Stimulated activated CD4-positive, alpha-beta T cell treated with anti-CD3 and anti-CD28 coated beads, TNF-alpha, amount 100 ng/mL, for 4 hours (primary cell): ENCODE measurements at places on chromosomes 2 and 18.

- no peak for DNase-seq
These were observed 79.1 kb upstream of the DNMT3A start for GRCh38 chr2:25420820-25421237.

DNA sequence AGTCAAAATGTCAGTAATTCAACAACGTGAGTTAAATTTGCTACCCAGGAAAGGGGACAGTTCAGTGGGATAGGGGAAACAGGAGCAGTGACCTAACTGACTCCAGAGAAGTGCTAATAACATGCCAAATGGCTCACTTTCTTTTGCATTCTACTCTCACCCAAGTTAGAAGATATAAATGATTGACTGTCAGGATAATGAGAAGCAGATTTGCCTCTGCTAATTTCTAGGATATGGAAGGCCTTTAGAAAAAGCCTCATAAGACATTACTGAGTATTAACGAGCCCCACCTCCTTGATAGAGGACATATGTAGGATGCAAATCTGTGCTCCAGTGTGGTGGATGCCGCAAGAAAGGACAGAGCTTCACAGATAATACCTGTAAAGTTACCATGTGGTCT is 318.6 kb upstream of the NT5C1B start:
- DNase-seq = no peak

DNA sequence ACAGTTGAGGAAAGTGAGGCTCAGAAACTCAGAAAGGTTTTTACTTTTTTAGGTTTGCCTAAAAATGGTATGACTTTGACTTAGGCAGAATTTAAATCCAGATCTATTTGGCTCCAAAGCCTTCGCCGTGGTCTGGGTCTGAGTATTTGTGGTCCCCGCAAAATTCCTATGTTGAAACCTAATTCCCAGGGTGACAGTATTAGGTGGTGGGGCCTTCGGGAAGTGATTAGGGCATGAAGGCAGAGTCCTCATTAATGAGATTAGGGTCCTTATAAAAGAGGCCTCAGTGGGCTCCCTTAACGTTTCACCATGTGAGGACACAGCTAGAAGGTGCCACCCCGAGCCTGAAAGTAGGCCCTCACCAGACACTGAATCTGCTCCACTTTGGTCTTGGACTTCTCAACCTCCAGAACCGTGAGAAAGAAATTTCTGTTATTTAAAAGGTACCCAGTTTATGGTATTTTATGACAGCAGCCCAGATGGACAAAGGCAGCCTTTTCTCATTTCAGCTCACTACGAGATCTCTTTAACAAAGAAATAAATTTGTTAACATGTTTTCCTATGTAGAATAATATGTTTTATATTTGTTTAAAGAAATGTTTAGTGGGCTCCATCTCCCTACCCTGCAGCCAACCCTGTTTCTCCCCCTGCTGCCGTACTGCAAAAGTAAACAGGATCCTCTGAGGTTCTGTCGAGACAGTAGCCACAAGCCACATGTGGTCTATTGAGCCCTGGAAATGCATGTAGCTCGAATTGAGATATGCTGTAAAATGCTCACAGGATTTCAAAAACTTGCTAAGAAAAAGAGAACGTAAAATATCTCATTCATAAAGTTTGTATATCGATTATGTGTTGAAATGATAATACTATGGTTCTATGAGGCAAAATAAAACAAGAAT is 80.6 kb downstream of the MOGAT1 start:
- DNase-seq = no peak

GRCh38 chr2:50878251-50878650 is 153.7 kb downstream of the NRXN1 start:
- no peak for DNase-seq

- no peak for DNase-seq
These were observed 455.4 kb downstream of the CMPK2 start for GRCh38 chr2:6410313-6410712.

DNA sequence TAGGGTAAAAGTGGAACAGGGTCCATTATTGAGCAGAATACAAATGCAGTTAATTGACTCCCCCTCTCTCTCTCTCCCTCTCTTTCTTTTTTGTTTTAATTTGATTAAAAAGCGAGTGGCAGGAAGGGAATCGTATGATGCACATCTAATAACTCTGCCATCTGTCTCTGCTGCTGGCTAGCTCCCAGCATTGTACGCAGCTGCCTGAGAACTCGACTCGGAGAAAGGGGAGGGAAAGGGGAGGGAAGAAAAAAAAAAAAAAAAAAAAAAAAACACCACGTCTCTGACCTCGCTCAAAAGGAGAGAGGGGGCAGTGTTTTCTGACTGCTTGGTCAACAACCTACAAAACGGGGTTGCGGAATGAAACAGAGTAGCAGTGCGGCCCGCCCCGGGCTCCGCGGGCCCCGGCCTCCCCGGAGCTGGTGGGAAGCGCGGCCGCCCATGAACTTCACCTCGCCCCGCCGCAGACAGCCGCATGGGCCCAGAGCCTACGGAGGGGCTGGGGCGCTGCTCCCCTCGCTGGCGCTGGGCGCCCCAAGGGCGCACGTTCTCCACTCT is 265.7 kb downstream of the TCF4 start:
- no peak for DNase-seq

GRCh38 chr2:55224761-55225261 is 7.3 kb downstream of the CLHC1 start:
- no peak for DNase-seq

GRCh38 chr2:7895289-7895688 is 786.6 kb upstream of the ID2 start:
- DNase-seq = no peak

GRCh38 chr2:218368621-218369153 is 12.0 kb downstream of the CATIP start:
- DNase-seq = no peak
